ENCODE measurements at places on chromosomes 16 and 17.

- DNase-seq: no peak
These were observed 44.6 kb upstream of the MAF start for GRCh38 chr16:79644971-79645667.

GRCh38 chr17:60391471-60392041, 377 bp downstream of the USP32 start:
- no peak for DNase-seq

DNA sequence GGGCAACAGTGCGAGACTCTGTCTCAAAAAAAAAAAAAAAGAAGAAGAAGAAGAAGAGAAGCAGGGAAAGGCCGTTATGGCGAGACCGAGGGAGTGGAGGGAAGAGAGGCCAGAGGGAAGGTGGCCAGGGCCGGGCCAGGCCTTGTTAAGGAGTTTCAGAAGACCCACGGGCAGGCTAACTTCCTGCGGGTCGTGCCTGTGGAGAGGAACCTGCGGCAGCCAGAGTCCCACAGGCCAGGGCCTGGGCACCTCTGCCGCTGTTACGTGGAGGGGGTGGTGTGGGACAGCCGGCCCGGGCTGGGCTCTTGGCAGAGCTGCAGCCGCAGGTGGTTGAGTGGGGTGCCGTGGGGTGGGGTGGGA, 5.4 kb downstream of the WDR81 start:
- no peak for DNase-seq

GRCh38 chr17:76390003-76390421, 5.6 kb downstream of the SPHK1 start:
- DNase-seq: no peak

DNA sequence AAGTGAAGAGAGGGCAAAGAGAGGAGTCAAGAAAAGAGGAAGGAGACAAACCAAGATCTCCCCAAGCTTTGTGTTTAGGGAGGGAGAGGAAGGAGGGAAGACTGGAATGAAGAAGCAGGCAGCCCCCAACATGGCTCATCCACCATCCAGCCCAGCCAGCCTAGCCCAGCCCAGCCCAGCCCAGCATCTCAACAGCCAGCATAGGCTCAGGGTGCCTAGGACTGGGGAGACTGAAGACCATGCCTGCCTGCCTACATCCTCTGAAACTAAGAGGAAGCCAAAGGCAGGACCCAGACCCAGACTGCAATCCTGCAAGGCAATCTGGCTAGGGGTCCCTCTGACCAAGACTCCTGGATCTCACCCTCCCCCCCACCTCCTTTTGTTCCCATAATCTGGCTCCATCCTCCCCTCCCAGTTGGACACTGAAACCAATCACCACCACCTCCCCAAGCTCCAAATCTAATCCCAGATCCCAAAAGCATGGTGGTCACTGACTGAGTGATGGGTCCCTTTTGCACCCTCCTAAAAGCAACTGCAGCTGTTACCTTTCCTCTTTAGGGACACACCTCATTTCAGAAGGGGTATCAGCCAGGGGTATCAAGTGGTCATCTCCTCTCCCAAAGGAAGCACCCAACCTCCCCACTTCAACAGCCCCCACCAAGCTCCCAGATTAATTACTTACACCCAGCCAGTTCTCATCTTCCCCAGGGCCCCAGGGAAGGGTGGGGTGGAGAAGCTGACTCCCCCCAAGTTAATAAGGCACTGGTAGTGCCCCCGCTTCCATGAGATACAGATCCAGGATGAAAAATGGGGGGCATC, 1.2 kb downstream of the HDAC5 start:
- DNase-seq: no peak

GRCh38 chr16:12329246-12329995, 352.9 kb downstream of the SNX29 start:
- no peak for DNase-seq

GRCh38 chr16:58859958-58860669, 126.0 kb upstream of the GOT2 start:
- no peak for DNase-seq

GRCh38 chr17:17042851-17043460, 699 bp downstream of the MPRIP start:
- DNase-seq: no peak

GRCh38 chr17:42819939-42820535, 4.0 kb downstream of the BECN1 start:
- peak; percentile 74 for DNase-seq

DNA sequence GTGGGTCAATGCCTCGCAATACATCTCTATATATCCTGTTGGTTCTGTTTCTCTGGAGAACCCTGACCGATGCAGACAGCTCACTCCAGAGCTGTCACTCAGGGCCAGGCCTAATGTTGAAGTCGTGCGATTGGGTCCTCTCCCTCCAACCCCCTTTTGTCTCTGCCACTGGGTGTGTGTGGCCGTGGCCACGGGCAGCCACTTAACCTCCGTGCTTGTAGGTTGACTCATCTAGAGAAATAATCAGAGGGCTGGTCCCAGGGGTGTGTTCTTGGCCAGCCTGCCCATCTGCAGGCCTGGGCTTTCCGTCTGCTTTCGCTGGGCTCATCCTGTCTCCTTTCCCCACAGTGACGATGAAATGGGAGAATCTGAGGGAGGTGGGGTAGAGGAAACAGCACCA, 7.4 kb downstream of the ADAD2 start:
- no peak for DNase-seq

All from HEK293T (cell line).